ENCODE measurements at places on chromosomes 4 and X. TPM values are rescaled to one million over a fixed set of nuclear protein-coding genes. Genes with fewer than 3 reads are reported as not detected.

Gene SPANXN4
- not detected for polyA plus RNA-seq

Gene NXF2
- not detected for polyA plus RNA-seq

Gene FGFR3
- 0.10 TPM for polyA plus RNA-seq

Gene DUSP21
- polyA plus RNA-seq: not detected

Gene TSPAN7
- not detected for polyA plus RNA-seq

Gene CENPVL2
- not detected for polyA plus RNA-seq

Gene NEXMIF
- not detected for polyA plus RNA-seq

Gene AFF2
- polyA plus RNA-seq: 0.31 TPM

Gene RNF212
- polyA plus RNA-seq: 6.0 TPM

Gene PRDM5
- 7.7 TPM for polyA plus RNA-seq

Gene TRO
- 16.4 TPM for polyA plus RNA-seq
